ENCODE measurements at places on chromosomes 12 and 14.

DNA sequence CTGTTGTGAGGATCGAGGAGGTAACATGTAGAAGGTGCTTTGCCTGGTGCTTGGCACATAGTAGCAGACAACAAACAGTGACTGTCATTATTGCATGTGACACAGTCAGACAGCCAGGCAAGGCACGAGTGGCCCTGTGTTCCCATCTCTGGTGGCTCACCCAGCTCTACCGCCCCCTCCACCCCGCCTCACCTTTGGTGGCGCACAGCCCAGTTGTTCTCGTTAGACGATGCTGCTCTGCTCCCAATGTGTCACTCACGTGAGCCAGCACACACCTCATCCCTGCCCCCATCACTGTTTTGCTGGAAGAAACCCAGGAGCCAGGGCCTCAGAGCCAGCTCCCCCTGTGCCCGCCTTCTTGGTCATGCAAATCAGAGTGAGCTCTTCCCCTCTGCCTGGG, 113.3 kb downstream of the CALM1 start:
- no peak for DNase-seq

DNA sequence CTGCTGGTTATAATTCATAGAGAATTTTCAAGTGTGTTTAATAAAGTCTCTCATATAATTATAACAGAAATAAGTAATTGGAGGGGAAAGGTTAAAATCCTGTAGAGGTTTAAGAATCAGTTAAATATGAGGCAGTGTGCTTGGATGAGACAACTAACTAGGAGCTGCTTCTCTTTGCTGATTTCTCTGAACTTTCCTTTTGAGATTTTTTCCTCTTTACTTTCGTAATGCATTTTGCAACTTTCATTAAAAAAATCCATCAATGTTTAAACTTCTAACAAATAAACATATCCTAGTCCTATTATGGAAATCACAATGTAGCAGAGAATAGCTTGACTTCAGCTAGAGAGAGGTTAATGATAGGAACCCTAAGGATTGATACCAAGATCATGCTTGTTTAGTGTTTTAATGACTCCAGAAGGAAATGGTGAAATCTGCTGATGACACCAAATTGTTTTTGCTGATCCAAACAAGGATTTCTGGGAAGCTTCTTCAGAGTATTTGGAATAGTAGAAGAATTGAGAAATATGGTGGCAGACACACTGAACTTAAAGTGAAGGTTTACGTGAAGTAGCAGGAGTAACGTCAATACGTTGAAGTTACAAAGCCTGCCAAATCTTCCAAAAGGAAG, 122.6 kb downstream of the RAD51B start:
- no peak for DNase-seq

GRCh38 chr14:22622255-22622654, 21.9 kb downstream of the OR6J1 start:
- no peak for DNase-seq

GRCh38 chr14:101105045-101105444, 201.5 kb upstream of the RTL1 start:
- DNase-seq = no peak

- DNase-seq = no peak
Observed at GRCh38 chr12:53737093-53737808, 10.0 kb upstream of the CALCOCO1 start.

- DNase-seq = no peak
Observed at GRCh38 chr12:65655074-65655493, 169.2 kb upstream of the HMGA2 start.

Data from stimulated activated CD4-positive, alpha-beta T cell treated with anti-CD3 and anti-CD28 coated beads, Interleukin-2, amount 100 ng/mL, for 24 hours (primary cell).